ENCODE measurements at places on chromosomes 6 and 20.

DNA sequence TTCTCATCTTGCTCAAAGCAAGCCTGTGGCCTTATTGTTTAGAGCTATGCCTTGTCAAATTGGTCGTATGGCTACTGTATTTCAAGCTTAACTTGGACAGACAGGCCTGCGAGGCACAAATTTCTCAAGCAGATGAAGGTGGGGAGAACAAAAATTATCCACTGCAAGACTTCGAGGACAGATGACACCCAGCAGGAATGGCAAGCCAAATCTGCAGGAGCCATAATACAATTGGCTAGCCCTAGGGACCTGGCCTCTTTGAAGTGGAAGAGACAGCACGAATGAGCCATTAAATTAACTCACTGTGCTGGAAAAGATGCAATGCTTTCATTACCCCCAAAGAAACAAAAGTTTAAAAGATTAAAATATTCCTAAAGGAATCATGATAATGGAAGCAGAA lies 5.0 kb upstream of the BLOC1S5 start:
- H3K27ac ChIP-seq: no peak overlapping the region
- DNase-seq: no peak
- H3K36me3 ChIP-seq: no peaks in the 10 kb centered on the region
- no peak overlapping the region for H3K4me3 ChIP-seq
- H3K27me3 ChIP-seq: no peaks in the 10 kb centered on the region

DNA sequence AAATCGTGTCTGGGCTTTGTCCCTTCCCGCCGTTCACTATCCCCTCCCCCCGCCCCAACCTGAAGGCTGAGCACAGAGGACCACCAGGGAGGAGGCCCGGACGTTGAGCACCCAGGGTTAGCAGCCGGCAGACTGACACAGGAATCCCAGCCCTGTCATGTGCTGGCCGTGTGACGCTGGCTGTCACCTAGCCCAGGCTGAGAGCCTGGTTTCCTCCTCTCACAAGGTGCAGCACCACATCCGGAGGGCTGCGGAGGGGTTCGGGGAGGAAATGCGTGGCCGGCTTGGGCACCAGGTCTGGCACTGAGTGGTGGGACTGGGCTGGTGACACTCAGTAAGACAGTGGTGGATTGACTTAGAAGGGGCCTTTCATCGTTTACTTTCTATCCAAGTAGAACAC lies 4.6 kb upstream of the LSM14B start:
- no peaks in the 10 kb centered on the region for H3K36me3 ChIP-seq
- no peak overlapping the region for H3K27ac ChIP-seq
- peak; percentile 22 for DNase-seq
- H3K4me1 ChIP-seq: peaks cover 3% of the 10 kb centered on the region

DNA sequence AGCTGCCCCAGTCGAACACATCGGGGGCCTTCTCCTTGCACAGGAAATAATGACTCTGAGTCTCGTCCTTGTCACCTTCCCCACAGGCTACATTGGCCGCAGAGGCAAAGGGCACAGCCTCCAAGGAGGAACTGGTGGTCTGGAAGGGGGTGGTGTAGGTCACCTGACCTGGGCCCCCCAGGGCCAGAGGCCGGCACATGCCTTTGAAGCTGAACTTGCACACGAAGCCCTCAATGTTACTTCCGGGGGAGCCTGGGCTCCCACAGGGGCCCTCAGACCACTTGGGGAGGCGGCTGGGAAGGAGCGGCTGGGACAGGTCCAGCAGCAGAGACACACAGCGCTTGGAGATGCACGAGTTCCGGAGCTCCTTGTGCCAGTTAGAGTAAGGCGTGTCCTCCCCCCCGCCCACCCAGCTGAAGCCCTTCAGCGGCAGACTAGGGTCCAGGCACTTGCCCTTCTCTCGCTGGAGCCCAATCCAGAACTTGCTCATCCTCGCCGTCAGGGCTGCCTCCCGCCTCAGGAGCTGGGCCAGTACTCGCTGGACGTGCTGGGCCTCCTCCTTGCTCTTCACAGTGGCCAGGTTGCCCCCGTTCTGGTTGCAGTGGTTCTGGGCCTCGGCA lies 578 bp downstream of the CD93 start:
- no peaks in the 10 kb centered on the region for H3K27me3 ChIP-seq
- H3K27ac ChIP-seq: no peak overlapping the region
- no peaks in the 10 kb centered on the region for H3K4me1 ChIP-seq
- no peaks in the 10 kb centered on the region for H3K36me3 ChIP-seq
- no peak for DNase-seq

GRCh38 chr6:167481307-167481926 lies 156.5 kb downstream of the TTLL2 start:
- H3K27me3 ChIP-seq: no peaks in the 10 kb centered on the region
- no peaks in the 10 kb centered on the region for H3K36me3 ChIP-seq
- H3K4me3 ChIP-seq: no peak overlapping the region
- H3K27ac ChIP-seq: no peak overlapping the region
- DNase-seq: no peak

GRCh38 chr20:12372557-12372956 lies 454.9 kb downstream of the BTBD3 start:
- no peaks in the 10 kb centered on the region for H3K4me1 ChIP-seq
- no peak for DNase-seq

DNA sequence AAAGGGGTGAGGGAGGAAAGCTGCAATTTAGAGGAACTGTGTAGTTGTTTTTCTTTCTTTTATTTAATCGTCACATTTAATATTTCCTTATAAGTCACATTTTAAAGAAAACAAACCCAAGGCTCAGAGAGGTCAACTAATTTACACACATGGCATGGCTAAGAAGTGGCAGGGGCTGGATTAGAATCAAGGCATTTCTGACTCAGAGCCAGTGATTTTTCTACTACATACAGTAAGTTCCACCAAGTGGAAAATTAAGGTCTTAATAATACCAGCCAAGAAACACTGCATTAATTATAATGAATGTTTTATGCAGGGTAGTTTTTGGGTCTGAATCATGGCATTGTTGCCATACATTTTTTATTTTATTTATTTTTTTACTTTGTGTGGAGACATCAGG lies 607.7 kb upstream of the CITED2 start:
- H3K36me3 ChIP-seq: no peaks in the 10 kb centered on the region
- no peaks in the 10 kb centered on the region for H3K4me1 ChIP-seq
- H3K4me3 ChIP-seq: no peak overlapping the region
- no peak for DNase-seq
- H3K27ac ChIP-seq: no peak overlapping the region

DNA sequence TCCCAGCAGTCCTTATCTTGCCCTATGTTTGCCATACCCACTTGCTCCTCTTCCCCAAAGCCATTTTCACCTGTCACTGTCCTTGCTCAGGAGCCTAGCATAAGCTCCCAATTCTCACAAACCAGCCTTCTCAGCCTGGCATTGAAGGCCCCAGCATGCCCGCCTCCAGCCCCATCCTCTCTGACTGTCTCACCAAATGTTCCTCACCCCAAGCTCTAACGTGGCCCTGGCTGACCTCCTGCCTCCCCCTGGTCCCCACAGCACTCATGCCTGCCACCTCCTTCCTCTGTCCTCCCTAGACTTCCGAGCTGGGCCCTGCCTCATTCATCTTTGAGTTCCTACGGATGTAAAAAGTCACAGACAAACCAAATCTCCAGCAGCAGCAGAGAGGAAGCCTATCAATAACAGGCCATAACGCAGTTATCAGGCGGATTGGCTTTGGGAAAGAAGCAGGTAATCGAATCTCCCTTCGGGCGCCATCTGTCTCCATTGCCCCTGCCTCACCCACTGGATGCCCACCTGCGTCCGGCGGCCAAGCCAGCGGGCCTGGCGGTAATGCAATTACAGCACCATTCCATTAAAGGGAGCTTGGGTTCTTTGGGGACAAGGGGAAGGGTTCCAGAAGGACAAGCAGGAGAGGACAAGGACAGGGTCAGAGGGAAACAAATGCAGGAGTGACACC lies 104.4 kb downstream of the MRPL14 start:
- H3K27ac ChIP-seq: no peak overlapping the region
- peaks cover 6% of the 10 kb centered on the region for H3K4me1 ChIP-seq
- no peak for DNase-seq
- H3K36me3 ChIP-seq: no peaks in the 10 kb centered on the region
- H3K27me3 ChIP-seq: peaks cover 2% of the 10 kb centered on the region
- no peak overlapping the region for H3K4me3 ChIP-seq

- no peak overlapping the region for H3K4me3 ChIP-seq
- peaks cover 3% of the 10 kb centered on the region for H3K4me1 ChIP-seq
- no peaks in the 10 kb centered on the region for H3K27me3 ChIP-seq
- peaks cover 2% of the 10 kb centered on the region for H3K36me3 ChIP-seq
Observed at GRCh38 chr6:39230654-39231035, 1.4 kb upstream of the KCNK5 start.

GRCh38 chr6:158408552-158409130 lies 96.4 kb downstream of the TULP4 start:
- H3K27ac ChIP-seq: peak overlapping the region; percentile 36
- H3K4me1 ChIP-seq: peaks cover 4% of the 10 kb centered on the region
- H3K36me3 ChIP-seq: peaks cover 4% of the 10 kb centered on the region
- no peak for DNase-seq
- H3K4me3 ChIP-seq: no peak overlapping the region
- no peaks in the 10 kb centered on the region for H3K27me3 ChIP-seq

DNA sequence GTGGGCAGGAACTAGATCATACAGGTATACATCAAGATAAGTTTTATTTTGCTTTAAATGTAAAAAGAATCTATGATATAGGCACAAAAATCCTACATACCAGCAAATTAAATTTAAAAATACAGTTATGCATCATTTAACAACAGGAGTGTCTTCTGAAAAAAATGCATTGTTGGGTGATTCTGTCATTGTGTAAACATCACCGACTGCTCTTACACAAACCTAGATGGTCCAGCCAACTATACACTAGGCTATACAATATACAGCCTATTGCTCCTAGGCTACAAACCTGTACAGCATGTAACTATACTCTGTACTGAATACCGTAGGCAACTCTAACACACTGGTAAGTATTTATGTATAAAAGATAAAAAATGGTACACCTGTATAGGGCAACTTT lies 139.4 kb downstream of the RNGTT start:
- DNase-seq: no peak
- H3K27me3 ChIP-seq: no peaks in the 10 kb centered on the region
- H3K4me3 ChIP-seq: no peak overlapping the region
- no peaks in the 10 kb centered on the region for H3K36me3 ChIP-seq
- H3K27ac ChIP-seq: no peak overlapping the region

DNA sequence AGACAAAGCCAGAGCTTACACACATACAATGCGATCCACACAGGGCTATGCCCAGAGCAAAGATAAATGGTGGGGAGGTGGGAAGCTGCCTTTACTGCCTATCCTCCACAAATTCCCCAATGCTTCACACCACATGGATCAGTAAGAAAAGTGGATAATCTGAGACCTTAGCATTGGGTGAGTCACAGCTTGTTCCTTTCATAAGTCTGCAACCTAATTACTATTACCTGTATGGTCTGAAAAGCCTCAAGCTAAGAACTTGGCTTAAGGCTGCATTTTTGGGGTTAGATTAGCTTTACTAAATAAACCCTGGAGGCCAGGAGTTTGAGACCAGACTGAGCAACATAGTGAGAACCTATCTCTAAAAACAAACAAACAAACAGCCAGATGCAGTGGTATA lies 66.0 kb upstream of the BTBD3 start:
- no peaks in the 10 kb centered on the region for H3K36me3 ChIP-seq
- peaks cover 2% of the 10 kb centered on the region for H3K27me3 ChIP-seq
- H3K4me1 ChIP-seq: no peaks in the 10 kb centered on the region
- no peak overlapping the region for H3K27ac ChIP-seq

DNA sequence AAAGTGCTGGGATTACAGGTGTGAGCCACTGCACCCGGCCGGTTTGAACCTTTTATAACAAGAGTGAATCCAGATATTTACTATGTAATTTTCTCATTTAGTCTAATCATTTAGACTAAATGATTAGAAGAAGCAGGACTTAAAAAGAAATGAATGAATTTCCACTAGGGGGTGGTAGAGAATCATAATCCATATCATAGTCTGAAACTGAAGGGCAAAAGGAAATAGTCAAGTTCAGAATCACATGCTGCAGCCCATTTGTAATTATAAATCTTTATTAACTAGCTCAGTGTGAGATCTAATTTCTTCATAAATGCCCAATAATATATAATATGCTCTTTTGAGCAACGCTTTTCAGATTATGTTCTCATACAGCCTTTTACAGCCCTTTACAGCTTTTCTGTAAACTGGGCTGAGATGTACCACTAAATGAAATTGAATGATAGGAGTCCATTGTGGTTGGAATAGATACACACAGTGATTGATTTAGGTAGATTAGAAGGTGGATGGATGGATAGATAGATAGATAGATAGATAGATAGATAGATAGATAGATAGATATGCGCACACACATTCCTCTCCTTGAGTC lies 31.8 kb downstream of the PSMB9 start:
- H3K27me3 ChIP-seq: no peaks in the 10 kb centered on the region
- no peaks in the 10 kb centered on the region for H3K4me1 ChIP-seq
- peak; percentile 82 for DNase-seq
- H3K4me3 ChIP-seq: no peak overlapping the region
- H3K27ac ChIP-seq: no peak overlapping the region

GRCh38 chr20:57030611-57031600 lies 235.5 kb downstream of the BMP7 start:
- H3K4me1 ChIP-seq: no peaks in the 10 kb centered on the region
- H3K27me3 ChIP-seq: peaks cover 8% of the 10 kb centered on the region
- DNase-seq: no peak
- H3K36me3 ChIP-seq: no peaks in the 10 kb centered on the region

GRCh38 chr6:98947411-98948292 lies at the start of gene FBXL4:
FBXL4 (minus strand) TSS chr6:98947946; CDS start chr6:98926988, 20,958 bp downstream.
- no peaks in the 10 kb centered on the region for H3K27me3 ChIP-seq
- peak within 1 kb of the TSS; percentile 77 for H3K27ac ChIP-seq
- peak within 1 kb of the TSS; percentile 70 for H3K4me3 ChIP-seq
- peak; percentile 87 for DNase-seq
- no peaks in the 10 kb centered on the region for H3K36me3 ChIP-seq
- no peaks in the 10 kb centered on the region for H3K4me1 ChIP-seq

DNA sequence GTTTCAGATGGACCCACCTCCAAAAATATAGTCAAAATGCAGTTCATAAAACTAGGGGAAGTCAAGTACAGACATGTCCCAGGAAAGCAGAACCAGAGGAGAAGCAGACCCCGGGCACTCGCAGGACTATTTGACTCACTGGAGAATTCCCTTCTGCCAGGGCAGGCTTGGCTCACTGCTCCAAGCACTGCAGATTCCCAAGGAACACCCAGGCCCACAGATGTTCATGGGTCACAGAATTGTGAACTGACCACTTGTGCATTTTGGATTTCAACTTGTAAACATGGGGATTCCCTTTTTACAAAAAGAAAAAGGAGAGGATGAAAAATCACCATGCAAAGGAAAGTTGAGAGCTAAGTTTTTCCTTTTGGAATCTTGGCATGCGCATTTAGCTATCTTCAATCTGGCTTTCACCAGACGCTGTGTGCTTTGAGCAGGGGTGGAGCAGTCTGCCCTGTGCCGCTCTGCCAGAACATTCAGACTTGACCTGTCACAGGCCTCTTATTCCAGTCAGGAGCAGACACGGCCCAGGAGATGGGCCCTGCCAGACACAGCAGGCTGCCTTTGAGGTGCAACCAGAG lies 237.5 kb upstream of the TAB2 start:
- no peak for DNase-seq
- no peaks in the 10 kb centered on the region for H3K27me3 ChIP-seq
- H3K36me3 ChIP-seq: no peaks in the 10 kb centered on the region
- no peak overlapping the region for H3K4me3 ChIP-seq
